Fibroblast of skin of right biceps (primary cell): ENCODE measurements at places on chromosomes 11 and 22.
A peak's percentile ranks its signal among the peaks of the same experiment; 100 is the strongest.

GRCh38 chr11:121429556-121429955, 22.6 kb upstream of the SORL1 start:
- no peak for DNase-seq

GRCh38 chr11:32792111-32792947, 2.1 kb downstream of the CCDC73 start:
- no peak for DNase-seq

GRCh38 chr11:1084561-1085439, 10.1 kb downstream of the MUC2 start:
- no peak for DNase-seq

- DNase-seq, result peak; percentile 77
These were observed 63.2 kb upstream of the FIBIN start for GRCh38 chr11:26930518-26931247.

GRCh38 chr11:77137421-77137820, 9.4 kb downstream of the MYO7A start:
- DNase-seq, result no peak

- DNase-seq, result peak; percentile 35
These were observed 102.6 kb downstream of the RELT start for GRCh38 chr11:73478737-73479347.

DNA sequence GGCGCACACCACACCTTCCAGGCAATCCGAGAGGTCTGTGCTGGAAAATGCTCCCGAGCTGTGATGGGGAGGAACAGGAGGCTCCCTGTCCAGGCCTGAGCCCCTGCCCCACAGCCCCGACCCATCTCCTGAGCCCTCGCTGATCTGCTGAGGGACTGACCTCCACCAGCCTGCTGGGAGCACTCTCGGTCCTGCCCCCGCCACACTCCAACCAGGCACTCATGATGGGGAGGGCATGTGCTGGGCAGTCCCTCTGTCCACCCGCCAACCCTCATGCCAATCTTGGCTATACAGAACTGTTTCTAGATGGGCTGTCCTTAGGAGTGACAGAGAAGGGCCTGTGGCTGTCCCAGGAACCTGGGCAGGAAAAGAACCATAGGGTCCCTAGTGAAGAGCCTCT, 70.8 kb downstream of the TRMU start:
- no peak for DNase-seq

GRCh38 chr11:119860561-119861094, 131.6 kb upstream of the NECTIN1 start:
- no peak for DNase-seq

- DNase-seq, result peak; percentile 84
These were observed 8.6 kb downstream of the REXO2 start for GRCh38 chr11:114447892-114448291.

DNA sequence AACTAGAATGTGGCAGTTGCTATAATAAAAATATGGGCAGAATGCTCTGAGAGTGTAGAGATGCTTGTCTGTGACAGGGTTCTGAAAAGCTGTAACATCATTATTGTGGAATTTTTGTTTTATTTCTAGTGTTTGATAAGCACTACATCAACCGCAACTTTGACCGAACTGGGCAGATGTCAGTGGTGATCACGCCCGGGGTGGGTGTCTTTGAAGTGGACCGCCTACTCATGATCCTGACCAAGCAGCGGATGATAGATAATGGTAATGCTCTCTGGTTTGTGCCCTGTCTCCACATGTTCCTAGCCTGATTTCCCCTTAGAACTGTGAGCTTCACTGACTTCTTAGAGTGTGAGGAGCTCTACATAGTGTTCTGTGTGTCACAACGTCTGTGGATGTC, 48.8 kb downstream of the DEPDC5 start:
- no peak for DNase-seq

GRCh38 chr11:78429209-78429608, 11.6 kb upstream of the GAB2 start:
- DNase-seq, result no peak

GRCh38 chr11:134638796-134639430, 226.9 kb upstream of the B3GAT1 start:
- no peak for DNase-seq

- no peak for DNase-seq
These were observed 3.7 kb upstream of the GAL start for GRCh38 chr11:68680541-68681231.

DNA sequence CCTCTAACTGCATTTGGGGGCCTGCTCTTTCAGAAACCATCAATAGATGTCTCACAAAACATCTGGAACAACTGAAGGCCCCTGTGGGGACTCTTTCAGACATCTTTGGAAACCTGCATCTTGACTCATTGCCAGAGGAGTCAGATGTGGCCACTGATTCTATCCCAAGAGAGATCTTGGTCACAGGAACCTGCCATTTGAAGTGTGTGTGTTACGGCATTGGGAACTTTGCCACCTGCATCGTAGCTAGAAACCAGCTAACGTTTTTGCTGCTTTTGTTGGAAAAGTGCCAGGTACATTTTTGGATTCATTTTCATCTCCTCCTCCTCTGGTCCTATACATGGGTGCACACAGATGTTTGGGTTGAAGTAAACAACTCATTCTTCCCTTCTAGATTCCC, 4.3 kb downstream of the SRRD start:
- DNase-seq, result no peak

DNA sequence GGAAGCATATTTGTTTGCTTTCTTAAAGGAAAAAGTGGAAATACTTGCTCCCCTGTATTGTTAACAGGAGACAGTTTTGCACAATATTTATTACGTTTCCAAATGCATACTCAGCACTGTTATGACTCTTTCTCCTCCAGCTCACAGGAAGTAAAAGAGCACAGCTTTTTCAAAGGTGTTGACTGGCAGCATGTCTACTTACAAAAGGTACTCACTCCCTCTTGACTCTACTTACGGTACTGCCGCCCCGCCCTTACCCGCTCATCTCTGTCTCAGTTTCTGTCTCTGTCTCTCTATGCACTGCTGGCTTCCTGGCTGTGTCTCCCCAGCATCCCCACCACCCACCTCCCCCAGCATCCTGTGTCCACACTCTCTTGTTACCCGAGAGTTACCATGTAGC, 32.2 kb upstream of the MYO18B start:
- no peak for DNase-seq

DNA sequence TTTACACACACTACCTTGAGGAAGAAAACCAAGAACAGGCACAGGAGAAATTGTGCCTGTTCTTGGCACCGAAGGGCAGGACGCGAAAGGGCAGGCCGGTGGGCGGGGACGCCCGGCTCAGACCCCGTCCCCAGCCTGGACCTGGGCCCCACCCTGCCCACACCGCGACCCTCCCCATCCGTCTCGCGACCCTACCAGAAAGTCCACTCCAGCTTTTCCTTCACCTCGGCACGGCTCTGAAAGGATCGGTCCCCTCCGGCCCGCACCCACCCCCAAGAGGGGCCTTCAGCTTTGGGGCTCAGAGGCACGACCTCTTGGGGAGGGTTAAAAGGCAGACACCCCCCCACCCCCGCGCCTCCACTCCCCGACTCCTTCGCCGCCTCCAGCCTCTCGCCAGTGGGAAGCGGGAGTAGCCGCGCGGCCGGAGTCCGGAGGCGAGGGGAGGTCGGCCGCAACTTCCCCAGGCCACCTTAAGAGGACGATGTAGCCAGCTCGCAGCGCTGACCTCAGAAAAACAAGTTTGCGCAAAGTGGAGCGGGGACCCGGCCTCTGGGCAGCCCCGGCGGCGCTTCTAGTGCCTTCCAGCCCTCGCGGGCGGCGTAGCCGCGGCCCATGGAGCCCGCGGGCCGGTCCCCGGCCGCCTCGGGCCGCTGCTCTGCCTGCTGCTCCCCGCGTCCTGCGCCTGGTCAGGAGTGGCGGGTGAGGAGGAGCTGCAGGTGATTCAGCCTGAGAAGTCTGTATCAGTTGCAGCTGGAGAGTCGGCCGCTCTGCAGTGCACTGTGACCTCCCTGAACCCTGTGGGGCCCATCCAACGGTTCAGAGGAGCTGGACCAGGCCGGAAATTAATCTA, 4.4 kb downstream of the SEC14L6 start:
- DNase-seq, result no peak

GRCh38 chr11:58164990-58165389, 23.9 kb upstream of the OR9Q2 start:
- no peak for DNase-seq

DNA sequence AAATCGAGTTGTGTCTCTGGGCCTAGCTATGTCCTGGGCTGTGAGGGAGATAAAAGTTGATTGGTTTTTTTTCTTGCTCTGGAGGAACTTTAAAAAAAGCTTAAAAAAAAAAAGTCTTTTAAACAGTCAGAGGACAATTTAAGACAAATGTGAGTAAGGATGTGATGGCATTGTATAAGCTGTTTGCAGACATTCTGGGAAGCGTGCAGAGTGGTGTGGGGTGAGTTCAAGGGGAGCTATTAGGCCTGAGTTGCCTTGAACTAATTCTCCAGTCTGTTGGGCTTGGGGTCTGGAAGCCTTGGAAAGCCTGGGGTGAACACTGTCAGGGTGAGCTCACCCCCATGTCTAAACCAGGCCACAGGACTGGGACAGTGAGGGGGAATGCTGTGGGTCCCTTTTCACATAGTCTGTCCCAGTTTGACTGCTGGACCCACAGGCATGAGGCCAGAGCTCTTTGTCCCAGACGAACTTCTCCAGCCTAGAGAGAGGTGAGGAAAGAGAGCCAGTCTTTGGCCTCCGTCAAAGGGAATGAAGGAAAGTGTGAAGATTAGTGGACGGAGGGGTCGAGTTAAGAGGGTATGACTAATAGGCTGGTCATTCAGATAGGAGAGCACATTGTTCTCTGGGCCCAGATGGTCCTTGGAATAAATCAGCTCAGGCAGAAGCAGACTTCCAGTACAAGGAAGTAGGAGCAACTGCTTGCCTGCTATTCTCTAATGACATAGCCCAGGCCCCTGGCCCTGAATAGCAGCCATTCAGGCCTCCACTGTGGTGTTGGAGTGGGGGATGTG, 76.4 kb upstream of the NNMT start:
- DNase-seq, result no peak

- DNase-seq, result no peak
These were observed 683.1 kb upstream of the ARHGAP42 start for GRCh38 chr11:100003985-100004384.

- no peak for DNase-seq
These were observed 10.9 kb downstream of the GAS2 start for GRCh38 chr11:22677153-22677903.

- no peak for DNase-seq
These were observed 119.4 kb downstream of the MED15 start for GRCh38 chr22:20626811-20627210.

- peak; percentile 16 for DNase-seq
These were observed 1126.9 kb downstream of the BRD1 start for GRCh38 chr22:48700566-48701295.

GRCh38 chr11:60905047-60905446, 1.3 kb downstream of the PRPF19 start:
- DNase-seq, result no peak

GRCh38 chr11:17394743-17395390, 6.4 kb upstream of the KCNJ11 start:
- no peak for DNase-seq

GRCh38 chr11:1360835-1361357, 28.8 kb upstream of the BRSK2 start:
- DNase-seq, result no peak

DNA sequence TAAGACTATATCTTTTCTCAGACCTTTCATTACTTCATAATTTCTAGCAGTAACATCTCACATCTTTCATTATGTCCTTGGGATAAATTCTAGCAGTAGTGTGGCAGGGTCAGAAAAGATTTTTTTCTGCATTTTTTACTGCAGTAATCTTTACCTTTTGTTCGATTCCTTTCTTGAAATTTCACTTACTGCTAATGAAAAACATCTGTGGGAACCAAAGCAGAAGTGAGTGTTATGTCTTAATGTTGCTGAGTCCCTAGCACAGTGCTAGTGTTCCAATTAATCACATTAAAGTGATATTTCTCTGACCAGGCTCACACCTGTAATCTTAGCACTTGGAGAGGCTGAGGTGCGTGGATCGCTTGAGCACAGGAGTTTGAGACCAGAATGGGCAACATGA, 123.6 kb downstream of the EHF start:
- DNase-seq, result no peak

GRCh38 chr11:81647374-81647773, 1086.3 kb downstream of the FAM181B start:
- no peak for DNase-seq

DNA sequence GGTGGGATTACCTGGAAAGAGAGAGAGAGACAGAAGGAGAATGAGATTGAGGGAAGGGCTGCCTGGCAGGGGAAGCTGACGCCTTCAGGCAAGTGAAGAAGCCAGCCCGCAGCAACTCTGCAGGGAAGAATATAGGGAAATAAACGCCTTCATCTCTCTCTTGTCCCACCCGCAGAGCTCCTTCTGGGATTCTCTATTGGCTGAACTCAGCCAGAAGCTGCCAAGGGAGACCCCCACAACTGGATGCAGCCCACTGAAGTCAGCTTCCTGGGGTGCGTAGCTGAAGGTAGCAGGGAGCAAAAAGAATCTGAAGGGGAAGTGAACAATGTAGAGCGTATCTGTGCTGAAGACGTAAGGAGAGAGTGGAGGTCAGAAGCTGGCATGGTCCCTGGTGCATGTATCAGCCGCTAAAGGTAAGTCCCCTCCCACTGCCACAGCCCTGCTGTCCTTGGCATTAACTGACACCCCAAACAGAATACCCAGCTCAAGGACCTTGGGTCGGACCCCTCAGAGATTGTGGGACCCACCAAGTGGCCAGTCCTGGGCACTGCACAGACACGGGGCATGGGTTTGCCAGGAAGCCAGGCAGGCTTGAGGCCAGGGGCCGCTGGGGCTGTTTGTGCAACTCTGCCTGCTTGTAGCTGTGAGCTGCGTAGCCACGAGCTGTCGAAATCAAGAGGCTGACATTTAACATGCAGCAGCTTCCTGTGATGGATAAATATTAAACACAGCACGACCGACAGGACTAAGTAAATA, 469.9 kb downstream of the MN1 start:
- DNase-seq, result peak; percentile 61

- DNase-seq, result peak; percentile 68
These were observed 6.5 kb downstream of the ADORA2A start for GRCh38 chr22:24433828-24434470.

DNA sequence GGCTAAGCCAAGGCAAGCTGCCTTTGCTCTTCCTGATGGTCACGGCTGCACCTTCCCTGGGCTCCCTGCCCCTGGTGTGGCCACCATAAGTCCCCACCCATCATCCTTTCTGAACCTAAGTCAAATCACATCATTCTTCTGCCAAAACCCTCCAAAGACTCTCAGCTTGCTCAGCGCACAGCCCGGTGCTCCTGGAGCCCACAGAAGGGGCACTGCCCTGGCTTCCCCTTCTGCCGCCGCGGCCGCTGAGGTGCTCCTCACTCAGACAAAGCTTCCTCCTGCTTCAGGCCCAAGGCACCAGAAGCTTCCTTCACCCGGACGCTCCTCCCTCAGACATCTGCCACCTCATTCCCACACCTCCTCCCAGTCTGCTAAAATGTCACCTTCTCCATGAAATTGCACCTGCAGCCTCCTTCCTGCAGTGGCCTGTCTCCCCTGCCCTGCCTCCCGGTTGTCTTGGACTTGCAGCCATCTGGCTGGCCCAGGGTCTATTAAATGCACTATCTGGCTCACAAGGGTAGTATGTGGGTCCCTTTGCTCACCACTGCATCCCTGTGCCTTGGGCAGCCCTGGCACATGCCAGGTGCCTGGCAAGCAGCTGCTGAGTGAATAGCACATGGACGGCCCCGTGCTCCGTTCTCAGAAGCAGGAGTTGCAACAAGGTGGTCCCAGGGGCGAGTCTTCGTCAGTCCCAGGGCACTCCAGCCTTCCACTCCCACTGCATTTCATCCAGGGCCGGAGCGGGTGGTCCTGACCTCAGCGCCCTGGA, 108.2 kb downstream of the WNT7B start:
- no peak for DNase-seq
